ENCODE measurements at places on chromosomes 7 and 10. TPM values are rescaled to one million over a fixed set of nuclear protein-coding genes. Genes with fewer than 3 reads are reported as not detected.

DNA sequence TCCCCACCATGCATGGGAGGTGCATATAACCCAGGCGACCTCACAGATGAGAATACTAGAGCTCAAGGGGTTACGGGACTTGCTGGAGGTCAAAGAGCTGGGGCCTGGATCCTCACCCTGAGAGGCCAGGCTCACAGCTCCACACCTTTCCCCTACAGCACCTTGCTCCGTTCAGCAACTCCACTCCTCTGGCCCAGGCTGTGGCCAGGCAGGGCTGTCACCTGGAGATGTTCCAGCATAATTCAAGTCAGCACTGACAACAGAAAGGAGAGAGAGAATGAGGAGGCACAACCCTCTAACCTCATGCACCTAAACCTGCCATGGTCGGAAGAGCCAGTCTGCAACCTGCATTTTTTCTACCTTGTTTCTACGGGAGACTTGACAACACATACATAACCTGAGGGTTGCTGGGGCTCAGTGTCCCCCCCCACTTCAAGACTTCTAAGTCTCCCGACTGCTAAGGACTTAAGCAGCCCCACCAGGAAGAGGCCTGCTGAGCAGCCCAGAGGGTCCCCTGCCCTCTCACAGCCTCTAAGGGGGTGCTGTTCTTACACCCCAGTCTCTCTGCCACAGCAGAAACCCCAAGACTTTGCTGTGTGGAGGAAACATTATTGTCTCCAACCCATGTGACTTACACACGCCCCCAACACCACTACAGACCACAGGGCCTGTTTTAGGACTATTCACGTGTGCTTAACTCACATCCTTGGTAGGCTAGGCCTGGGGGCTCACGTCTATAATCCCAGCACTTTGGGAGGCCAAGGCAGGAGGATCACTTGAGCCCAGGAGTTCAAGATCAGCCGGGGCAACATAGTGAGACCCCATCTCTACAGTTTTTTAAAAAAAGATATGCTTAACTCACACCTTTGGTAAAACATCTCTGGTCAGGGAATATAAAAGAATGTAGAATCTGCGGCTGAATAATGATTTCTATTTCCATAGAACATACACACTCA lies 175.6 kb downstream of the FAM107B start:
- DNase-seq: no peak

- DNase-seq: no peak
These were observed 737 bp upstream of the NUB1 start for GRCh38 chr7:151340794-151341356.

DNA sequence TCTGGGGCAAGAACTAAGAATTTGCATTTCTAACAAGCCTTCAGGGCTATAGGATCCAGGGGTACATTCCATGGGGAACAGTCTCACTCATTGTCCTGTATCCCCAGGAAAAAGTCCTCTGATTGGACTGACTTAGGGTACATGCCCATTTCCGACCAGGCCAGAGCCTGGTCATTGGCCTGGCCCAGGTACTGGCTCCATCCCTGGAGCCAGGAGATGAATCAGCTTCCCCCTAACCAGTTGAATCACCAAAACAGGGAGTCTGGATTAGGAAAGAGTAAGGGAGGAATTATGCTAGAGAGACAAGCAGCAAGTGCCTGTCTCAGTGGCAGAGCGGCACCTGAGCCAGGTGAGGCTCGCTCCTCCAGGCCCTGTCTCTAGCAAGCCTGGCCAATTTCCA lies 137.5 kb downstream of the FGFR2 start:
- no peak for DNase-seq

- DNase-seq: no peak
These were observed 49.3 kb upstream of the GNA12 start for GRCh38 chr7:2893411-2893861.

- no peak for DNase-seq
These were observed 436.3 kb upstream of the NPVF start for GRCh38 chr7:25664593-25664992.

MARCHF5 gene
- polyA plus RNA-seq: 33.3 TPM

DNA sequence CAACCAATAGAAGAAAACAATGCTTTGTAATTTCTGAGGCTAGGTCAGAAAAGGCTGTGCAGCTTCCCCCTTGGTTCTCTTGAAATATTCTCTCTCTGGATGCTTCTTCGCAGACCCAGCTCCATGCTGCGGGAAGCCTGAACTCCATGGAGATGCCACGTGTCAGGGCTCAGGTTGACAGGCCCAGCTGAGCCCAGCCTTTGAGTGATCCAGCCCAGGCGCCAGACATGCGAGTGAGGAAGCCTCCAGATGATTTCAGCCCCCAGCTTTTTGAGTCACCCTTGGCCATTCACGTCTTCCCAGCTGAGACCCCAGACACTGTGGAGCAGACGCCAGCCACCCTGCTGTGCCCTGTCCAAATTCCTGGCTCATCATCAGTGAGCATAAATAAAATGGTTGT lies 378.4 kb upstream of the NRP1 start:
- DNase-seq: peak; percentile 40

GRCh38 chr7:104967595-104967994 lies 46.4 kb upstream of the KMT2E start:
- no peak for DNase-seq

GRCh38 chr10:35246770-35247343 lies 89.5 kb upstream of the CCNY start:
- DNase-seq: no peak

DNA sequence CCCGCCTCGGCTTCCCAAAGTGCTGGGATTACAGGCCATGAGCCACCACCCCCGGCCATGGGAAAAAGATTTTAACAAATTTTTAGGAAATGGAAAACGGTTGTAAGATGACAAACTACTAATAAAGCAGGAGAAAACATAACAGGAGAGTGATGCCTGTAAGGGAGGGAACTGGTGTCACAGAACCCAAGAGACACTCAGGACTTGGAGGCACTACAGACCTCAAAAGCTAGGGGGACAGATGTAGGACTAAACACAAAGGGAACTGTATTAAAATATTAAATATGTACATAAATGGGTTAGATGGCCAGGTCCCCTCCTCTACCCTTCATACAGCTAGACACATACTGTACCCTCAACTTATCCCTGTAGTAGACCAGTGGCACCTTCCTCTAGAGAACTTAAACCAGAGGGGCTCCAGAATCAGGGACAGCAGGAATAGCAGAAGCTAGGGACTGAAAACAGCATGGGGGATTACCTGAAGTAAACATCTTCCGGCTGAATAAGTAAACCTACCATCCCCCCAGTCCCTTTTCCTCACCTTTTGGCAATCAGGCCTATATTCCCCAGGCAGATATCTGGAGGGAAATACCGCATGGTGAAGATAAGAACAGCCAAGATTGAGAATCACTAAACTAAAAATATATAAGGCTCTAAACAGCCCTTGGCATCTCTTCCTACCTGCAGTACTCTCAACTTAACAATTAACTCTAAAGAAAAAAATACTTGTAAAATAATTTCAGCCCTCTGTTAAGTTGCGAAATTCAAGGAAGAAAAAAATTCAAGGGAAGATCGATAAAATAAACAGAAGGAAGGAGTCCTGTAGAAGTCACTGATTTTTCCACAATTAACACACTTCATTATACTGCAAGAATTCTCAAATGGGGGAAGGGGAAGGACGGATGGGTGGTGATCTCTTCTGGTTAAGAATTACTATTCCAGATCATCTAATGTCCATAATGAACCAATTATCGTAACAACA lies 15.5 kb downstream of the TM9SF3 start:
- DNase-seq: no peak

CLRN3 gene
- not detected for polyA plus RNA-seq

GRCh38 chr10:79186486-79187120 lies 117.8 kb downstream of the ZMIZ1 start:
- no peak for DNase-seq

GRCh38 chr10:30182191-30183054 lies 123.0 kb upstream of the JCAD start:
- no peak for DNase-seq

ABLIM1 gene
- polyA plus RNA-seq: 46.0 TPM

- DNase-seq: no peak
These were observed 142.6 kb downstream of the TWIST1 start for GRCh38 chr7:18974803-18975202.

TUBAL3 gene
- polyA plus RNA-seq: 0.24 TPM

LRIT1 gene
- polyA plus RNA-seq: not detected

- no peak for DNase-seq
These were observed 69.6 kb upstream of the RAPGEF5 start for GRCh38 chr7:22426463-22427094.

- DNase-seq: no peak
These were observed 23.3 kb downstream of the GALNT17 start for GRCh38 chr7:71155236-71155635.

DNA sequence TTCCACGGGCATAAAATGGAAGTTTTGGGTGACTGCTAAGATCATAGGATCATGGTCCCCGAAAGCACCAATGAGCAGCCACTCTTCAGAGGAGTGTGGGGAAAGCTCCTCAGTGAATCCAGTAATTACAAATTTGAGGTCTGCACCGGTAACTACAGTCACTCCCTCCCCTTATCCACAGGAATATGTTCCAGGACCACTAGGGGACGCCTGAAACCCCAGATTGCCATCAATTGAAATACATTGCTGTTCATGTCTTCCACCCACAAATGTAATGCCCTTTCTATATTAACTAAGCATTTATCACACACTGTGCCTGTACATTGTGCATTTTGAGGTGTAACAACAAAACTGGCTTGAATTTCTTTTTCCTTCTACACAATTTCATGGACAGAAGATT lies 447.9 kb upstream of the PFKP start:
- DNase-seq: peak; percentile 47

DNA sequence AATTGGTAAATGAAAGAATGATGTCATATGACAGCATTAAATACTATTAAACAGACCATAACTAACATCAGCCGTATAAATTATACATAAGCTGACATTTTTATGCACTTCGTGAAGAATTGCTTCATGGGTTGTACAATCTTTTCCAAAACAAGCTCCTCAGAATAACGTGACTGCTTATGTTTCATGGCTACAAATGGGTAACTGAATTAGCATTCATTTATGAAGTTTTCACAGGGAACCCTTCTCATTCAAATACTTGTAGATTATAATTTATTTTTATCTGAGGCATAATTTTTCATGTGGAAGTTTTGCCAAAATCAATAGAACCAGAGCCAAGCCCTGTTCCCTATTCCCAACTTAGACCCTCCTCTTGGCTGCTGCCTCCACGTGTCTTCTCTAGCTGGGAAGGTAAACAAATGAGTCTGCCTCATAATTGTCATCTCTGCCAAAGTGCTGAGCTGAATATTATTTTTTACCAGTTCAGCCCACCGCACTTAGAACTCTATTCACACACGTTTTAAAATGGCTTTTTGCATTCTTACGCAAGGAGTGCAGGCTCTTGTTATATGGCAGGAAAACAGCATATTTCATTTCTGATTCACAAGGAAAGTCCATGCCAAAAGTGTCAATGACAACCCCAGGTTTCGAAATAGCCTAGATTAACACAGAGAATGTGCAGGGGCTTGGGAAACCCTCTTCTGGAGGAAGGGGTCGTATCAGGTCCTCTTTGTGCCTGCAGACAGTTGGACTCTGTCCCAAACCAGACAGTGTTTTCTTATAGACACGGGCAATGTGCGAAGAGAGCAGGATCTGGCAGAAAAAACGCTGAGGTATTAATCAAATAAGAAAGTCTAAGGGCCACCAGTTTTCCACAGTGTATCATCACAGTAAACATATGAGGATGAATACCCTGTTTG lies 370.7 kb upstream of the MGMT start:
- peak; percentile 88 for DNase-seq

- no peak for DNase-seq
These were observed 46.0 kb downstream of the ZNRF2 start for GRCh38 chr7:30330134-30331111.

ATAD1 gene
- polyA plus RNA-seq: 24.2 TPM

- no peak for DNase-seq
These were observed 373.5 kb downstream of the KCNMA1 start for GRCh38 chr10:77264107-77264506.

DNA sequence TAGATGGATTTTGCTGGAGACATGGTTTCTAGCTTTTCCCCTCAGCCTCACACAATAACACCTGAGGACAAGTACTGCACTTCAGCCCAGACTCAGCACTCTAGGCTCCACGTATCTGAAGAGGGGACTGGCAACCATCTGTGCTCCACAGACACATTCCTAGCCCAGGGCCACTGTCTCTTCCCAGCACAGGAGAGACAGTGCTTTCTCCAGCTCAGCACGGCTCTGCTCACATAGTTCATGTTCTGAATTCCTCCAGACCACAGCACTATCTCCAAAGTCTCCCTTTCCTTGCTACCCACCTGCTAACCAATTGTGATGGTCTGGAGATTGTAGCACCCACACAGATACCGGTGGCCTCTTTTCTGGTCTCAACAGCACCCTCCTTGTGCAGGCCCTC lies 114.5 kb downstream of the HTR7 start:
- no peak for DNase-seq

Data from brain (organoid and tissue), 16 donors.